ENCODE measurements at places on chromosomes 6 and 20.
A peak's percentile ranks its signal among the peaks of the same experiment; 100 is the strongest.

DNA sequence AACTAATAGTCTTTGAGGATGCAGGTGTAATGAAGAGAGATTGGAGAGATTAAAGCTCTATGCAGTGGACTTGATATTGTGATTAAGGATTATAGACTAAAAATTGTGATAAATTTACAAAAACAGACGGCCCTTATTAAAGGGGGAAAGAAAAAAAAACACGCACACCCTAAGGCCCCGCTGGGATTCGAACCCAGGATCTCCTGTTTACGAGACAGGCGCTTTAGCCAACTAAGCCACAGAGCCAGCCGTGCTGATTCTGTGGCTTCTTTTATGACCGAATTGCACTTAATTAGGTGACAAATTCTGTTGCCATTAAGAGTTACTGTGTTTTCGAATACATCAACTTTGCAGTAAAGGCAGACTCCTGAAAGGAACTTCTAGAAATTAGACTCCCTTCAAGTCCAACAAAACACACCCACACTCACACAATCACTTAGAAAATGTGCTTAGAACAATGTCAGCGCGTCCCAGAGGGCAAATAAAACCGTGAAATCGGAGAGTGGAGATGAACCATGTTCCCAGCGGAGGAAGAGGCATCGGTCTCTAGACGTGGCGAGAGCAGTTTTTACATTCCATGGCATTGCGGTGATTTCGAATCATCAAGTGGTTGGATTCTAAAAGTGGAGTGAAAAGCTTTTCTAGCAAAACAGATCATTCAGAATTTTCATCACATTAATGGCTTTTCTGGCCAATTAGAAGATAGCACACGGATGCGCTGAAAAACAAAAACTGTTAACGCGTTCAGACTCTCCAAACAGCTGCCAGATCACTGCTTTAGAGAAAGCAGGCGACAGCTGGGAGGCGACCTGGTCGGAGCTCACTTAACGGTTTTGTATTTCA lies 122.6 kb downstream of the GPX5 start:
- DNase-seq = no peak

- no peak for DNase-seq
Measured at GRCh38 chr6:42028234-42029061, 21.9 kb upstream of the TAF8 start.

DNA sequence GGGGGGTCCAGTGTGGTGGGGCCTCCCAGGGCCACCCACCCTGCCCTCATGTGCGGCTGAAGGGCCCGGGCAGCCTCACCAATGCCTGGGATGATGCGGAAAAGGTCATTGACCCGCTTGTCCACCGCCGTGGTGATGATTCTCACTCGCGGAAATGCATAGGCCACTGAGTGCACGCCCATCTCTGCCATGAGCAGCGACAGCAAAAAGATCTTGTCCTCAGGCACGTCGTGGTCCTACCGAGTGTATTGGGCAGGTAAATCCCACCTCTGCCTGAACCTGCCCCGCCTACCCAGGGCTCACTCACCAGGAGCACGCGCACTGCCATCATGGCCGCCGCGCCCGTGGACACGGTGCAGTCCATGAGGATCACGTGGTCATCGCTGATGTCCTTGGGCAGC lies 16.1 kb downstream of the UCKL1 start:
- no peak for DNase-seq

DNA sequence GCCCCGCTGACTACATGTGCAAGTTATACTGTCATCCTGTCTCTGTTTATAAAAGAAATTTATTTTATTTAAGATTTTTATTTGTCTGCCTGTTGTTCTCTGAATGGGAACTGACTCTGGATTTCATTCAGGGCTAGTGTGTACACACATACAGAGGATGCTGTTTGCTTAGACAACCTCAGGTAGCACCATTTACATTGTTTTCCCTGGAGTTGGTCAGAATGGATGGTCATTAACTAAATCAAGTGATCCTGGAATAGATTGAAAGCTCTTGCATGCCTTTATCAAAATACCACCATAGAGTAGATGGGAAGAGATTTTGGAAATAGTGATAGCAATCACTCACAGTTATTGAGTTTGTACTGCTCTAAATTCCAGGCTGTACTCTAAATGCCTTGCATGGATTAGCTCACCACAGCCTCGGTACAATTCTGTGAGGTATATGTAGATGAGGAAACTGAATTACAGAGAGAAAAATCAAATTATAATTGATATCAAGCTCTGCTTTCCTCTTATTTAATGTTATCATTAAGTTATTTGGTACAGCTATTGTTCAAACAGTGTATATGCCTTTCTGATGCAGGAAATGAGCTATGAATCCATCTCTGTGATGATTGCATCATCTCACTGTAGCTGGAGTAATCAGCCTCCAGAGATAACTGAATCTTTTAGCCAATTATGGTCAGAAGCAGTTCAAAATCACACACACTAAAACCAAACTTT lies 51.9 kb downstream of the RNF217 start:
- DNase-seq = no peak

DNA sequence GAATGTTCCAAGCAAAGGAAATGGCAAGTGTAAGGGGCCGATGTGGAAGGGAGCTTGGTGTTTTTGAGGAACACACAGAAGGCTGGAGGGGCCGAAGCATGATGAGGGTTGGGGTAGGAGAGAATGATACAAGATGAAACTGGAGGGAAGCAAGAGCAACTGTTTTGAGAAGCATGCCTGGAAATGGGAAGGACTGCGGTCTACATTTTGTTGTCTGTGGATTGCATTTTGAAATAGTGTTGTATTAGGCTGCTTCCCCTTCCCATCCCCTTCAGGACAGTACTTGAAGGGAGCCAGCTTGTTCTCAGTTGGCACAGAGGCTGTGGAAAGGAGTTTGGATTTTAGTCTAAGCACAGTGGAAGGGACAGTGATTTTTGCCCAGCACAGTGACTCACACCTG lies 2.2 kb downstream of the TM9SF4 start:
- DNase-seq = no peak

- DNase-seq = no peak
Measured at GRCh38 chr20:20440886-20441658, 73.2 kb downstream of the INSM1 start.

GRCh38 chr6:16766836-16767745 lies 5.8 kb upstream of the ATXN1 start:
- DNase-seq = no peak

GRCh38 chr20:36408219-36408618 lies 102.1 kb downstream of the DLGAP4 start:
- DNase-seq = no peak

DNA sequence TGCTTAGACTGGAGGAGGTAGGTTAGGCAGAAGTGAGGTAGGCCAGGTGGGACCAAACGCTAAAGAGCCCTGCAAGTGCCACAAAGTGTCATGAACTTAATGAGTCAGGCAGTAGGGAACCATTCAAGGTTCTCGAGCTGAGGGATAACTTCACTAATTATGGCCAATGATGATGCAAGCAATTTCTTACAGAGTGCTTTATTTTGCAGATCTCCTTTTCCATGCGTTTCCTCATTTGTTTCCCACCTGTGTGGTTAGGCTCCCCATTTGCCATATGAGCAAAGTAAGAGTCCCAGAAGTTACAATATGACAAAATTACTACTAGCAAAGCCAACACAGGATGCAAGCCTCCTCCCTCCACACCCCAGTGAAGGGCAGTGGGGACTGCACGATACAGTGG lies 36.5 kb upstream of the PSMF1 start:
- DNase-seq = no peak

- DNase-seq = no peak
Measured at GRCh38 chr6:26195924-26196845, 109.0 kb downstream of the HFE start.

GRCh38 chr20:34112600-34113101 lies 608 bp upstream of the EIF2S2 start:
- DNase-seq = peak; percentile 1

DNA sequence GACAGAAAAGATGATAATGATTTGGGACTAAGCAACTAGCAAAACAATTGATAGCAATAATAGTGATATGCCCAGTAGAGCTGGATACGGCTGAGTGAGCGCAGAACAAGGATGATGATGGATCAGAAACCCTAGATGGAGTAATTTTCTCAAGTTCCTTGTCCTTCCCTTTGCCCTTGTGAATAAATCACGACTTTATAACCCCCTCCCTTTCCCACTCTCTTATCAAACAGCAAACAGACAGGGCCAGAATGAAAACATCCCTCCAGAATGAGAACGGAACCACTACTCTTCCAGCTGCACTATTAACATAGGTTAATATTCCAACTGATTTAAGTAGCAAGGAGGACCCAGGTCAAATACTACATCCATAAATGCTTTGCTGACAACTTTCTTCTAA lies 1.3 kb upstream of the MTFR2 start:
- DNase-seq = no peak

DNA sequence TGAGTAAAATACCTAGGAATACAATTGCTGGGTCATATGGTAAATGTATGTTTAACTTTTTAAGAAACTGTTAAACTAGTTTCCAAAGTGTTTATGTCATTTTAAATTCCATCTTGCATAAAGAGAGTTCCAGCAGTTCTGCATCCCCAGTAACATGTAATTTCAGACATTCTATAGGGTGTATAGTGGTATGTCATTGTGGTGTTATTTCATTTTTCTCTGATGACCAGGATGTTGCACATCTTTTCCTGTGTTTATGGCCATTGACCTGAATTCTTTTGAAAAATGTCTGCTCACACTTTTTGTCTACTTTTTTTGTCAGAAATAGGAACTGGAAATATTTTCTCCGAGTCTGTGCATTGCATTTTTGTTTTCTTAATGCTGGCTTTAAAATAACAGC lies 128.9 kb downstream of the TMEM200A start:
- DNase-seq = no peak

- no peak for DNase-seq
Measured at GRCh38 chr20:54219751-54220426, 12.0 kb downstream of the PFDN4 start.

GRCh38 chr6:100627911-100628758 lies 163.4 kb upstream of the SIM1 start:
- DNase-seq = no peak

GRCh38 chr20:23120261-23120660 lies 34.1 kb upstream of the CD93 start:
- no peak for DNase-seq

DNA sequence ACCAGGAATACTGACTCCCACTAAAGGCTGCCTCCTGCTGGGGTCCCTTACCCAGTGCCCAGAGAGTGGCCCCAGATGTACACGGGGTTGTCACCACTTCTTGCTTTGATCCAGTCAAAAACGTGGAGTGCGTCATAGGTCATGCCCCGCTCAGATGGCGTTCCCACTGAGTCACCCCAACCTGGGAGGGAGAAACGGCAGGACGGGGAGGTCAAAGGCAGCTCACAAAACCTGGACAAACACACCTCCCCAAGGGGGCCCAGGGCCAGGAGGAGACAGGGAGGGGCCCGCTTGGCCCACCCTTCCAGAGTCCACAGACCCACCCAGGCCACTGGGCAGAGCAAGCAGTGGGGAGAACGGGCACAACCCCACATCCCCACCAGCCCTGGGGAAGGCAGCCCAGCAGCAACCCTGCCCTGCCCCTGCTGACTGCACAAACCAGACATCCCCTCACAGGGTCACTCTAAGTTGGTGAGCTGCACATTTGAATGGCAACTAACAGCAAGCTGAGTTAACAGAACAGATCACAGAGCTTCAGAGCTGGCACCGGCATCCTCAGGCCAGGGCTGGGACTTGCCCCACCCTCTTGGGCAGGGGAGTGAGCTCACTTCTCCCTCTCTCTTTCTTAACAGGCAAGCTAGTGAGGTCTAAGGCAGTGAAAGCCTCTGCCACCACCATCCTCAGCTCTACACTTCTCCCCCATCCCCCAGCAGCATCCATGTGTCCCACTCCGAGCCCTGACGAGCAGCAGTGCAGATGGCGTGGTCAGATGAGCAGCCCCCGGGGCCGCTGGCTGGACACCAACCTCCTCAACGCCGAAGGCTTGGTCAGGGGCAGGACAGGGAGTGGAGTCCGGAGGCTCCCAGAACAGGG lies 61.7 kb downstream of the PYGB start:
- no peak for DNase-seq

GRCh38 chr6:132365281-132365907 lies 35.9 kb downstream of the MOXD1 start:
- no peak for DNase-seq

DNA sequence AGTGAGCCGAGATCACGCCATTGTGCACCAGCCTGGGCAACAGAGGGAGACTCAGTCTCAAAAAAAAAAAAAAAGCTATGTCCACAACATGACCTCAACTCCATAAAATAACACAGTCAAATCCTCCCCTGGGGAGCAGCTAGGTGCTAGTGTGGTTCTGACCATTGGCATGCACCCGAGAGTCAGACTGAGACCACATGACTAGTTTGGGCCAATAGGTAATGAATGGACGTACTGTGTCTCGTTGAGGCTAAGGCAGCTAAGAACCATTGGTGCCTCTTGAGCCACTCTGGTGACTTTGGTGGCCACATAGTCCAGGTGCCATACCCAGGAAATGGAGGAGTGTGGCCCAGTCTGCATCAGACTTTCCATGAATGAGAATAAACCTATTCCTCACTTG lies 40.3 kb downstream of the ATP9A start:
- DNase-seq = no peak

- DNase-seq = no peak
Measured at GRCh38 chr20:15320941-15321340, 983.5 kb upstream of the FLRT3 start.

DNA sequence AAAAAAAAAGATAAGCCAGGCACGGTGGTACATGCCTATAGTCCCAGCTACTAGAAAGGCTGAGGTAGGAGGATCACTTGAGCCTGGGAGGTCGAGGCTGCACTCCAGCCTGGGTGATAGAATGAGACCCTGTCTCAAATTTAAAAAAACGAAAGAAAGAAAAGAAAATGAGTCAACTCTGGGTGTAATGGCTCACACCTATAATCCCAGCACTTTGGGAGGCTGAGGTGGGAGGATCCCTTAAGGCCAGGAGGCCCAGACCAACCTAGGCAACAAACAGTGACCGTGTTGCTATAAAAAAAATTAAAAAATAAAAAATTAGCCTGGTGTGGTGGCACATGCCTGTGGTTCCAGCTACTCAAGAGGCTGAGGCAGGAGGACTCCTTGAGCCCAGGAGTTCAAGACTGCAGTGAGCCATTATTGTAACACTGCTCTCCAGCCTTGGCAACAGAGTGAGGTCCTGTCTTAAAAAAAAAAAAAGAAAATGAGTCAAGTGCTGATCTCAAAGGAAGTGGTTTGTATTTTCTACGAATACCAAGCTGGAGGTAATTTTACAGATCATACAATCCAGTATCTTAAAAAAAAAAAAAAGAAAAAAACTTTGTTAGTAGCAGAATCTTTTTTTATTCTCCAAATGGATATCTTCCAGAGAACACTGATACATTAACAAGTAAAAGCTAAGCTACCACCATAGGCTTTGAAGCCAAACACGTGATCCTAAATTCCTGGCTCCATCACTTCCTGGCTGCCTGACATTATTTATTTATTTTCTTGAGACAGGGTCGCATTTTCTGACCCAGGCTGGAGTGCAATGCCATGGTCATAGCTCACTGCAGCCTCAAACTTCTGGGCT lies 5.7 kb downstream of the COMMD7 start:
- no peak for DNase-seq

- no peak for DNase-seq
Measured at GRCh38 chr6:104349191-104349590, 510.5 kb downstream of the HACE1 start.

- no peak for DNase-seq
Measured at GRCh38 chr6:166045173-166045859, 122.3 kb downstream of the TBXT start.

All from stimulated activated CD8-positive, alpha-beta memory T cell treated with anti-CD3 and anti-CD28 coated beads, Interleukin-7, amount 100 ng/mL, for 4 hours (primary cell).